Dermis blood vessel endothelial cell (primary cell): ENCODE measurements at places on chromosomes 4 and X.

DNA sequence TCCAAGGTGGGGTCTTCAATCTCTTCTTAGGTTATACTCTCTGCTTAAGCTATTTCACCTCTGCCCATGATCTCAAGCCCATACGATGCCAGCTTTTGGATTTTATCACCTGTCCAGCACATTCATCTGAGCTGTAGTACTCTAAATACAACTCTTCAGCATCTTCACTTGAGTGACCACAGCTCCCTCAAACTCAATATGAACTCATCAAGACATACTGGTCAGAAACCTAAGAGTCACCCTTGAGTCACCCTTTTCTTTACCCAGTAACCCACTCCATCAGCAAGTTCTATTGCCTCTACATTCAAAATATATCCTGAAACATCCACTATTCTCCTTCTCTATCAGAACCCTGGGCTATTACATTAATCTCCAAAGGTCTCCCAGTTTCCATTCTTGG, 69.4 kb downstream of the DCHS2 start:
- no peak for DNase-seq

DNA sequence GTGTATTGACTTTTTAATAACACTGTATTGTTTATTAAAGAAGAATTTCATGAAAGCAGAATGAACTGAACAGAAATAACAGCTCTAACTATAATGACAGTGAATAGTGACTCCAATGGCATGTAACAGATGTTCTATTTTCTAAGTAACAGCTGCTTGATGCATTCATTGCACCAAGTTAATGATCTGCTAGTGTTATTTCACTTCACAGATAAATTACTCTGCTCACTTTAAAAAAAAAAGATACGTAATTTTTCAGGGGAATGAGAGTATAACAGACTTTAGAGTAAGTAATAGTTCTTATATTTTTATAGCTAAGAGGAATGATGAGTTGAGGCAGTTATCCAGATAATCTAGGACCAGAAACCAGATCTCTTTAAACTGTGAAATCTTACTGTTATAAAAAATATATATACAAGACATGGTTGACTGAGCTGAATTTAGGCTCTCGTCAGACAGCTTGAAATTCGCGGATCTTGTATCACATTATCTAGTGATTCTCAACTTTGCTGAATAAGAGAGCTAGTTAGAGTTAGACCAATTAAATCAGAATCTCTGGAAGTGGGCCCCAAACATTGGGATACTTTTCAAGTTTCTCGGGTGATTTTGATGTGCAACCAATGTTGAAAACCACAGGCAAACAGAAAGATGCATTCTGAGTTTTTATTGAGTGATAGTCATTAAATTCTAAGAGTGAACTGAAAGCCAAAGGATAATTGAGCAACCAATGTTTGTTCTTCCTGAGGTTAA, 840.7 kb downstream of the DMD start:
- DNase-seq: no peak

DNA sequence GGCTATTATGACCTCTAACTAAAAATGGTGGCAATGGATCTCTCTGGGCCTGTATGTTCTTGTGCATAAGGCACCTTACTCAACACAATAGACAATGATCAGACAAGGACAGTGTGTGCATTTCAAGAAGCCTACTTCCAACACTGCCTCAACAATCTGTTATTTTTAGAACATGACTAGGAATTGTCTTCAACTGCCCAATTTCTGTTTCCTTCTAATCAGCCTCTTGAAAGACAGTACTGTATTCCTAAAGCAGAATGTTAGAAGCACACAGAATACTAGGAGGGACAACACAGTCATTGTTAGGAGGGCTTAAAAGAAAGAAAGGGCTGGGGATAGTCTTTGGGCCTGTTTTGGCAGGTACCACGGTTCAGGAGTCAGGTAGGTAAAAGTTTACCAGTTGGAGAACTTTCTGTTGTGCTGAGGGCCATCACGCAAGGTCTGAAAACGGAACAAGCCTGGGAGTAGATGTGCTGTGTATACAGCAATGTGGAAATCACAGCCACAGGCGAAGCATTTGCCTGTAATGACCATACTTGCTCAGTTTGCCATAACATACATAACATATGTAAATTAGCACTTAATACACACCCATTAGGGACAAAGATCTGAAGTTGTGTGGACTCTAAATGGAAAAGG, 100.8 kb upstream of the ATXN3L start:
- DNase-seq: no peak

DNA sequence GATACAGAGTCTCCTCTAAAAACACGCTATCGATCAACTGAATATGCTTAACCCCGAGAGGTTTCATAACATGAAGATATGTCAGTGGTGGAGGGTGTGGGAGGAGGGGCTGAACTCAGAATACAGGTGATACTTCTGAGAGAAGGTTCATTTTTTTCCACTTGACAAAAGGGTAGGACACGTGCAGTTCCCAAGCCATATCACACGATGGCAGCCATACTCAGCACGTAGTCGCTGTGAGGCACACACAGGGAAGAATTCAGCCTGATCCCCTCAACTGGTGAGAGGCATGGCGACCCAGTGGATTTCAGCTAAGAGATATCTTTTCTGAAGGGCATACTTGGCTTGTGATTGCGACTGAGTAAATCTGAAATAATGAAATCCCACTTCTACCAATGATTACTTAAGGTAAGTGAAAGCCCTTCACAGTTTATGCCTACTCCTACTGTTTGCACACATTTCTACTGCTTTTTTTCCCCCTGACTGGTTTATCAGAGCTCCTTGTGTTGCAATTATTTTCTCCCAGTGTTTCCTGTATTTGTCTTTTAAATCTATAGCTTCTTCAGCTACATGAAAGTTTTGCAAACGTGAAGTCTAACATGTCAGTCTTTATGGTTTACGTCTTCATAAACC, 133.1 kb downstream of the CORIN start:
- peak; percentile 49 for DNase-seq

DNA sequence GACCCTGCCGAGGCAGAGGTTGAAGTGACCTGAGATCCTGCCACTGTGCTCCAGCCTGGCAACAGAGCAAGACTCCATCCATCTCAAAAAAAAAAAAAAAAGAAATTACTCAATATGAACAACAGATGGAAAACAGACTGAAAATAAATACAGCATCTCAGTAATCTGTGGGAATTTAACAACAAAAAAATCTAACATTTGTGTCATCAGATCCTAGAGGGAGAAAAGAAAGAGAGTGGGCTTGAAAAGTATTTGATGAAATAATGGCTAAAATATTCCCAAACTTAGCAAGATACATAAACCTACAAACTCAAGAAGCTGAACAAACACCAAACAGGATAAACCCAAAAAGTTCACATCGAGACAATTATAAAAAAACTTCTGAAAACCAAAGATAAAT, 84.7 kb downstream of the CENPC start:
- DNase-seq: no peak

DNA sequence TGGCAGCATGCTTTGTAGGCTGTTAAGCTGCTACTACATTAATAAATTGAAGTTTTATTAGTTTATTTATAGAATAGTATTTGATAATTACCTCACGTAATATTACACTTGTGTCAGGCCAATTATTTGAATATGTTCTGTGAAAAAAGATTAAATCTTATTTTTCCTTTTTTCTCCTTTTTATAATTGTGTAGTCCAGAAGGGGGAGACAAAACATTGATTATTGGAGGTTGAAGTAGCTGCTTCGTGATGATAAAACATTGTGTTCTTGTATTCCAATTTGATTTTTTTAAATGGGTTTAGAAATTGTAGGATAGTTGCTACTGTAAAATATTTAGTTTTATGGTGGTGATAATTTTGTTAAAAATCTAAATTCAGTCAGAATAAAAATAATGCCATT, 85.7 kb downstream of the DIAPH2 start:
- DNase-seq: peak; percentile 37

GRCh38 chrX:153622661-153623309, 23.8 kb upstream of the CCNQ start:
- DNase-seq: no peak

DNA sequence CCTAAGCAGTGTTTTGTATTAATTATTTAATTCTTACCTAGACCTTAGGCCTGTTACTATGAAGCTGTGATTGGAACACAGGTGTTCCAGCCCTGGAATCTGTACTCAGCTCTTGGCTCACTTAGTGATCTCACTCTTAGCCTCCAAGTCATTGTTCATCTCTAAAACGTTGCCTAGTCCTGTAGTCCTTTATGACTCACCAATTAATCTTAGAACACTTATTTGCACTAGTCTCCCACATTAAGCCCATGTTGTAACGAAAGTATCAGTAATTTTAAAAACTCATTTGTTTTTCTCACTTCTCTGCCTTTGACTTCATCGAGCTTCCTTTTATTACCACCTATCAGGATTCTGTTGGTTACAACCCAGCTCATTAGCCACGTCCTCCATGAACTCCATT, 1224.7 kb upstream of the TENM3 start:
- DNase-seq: no peak

DNA sequence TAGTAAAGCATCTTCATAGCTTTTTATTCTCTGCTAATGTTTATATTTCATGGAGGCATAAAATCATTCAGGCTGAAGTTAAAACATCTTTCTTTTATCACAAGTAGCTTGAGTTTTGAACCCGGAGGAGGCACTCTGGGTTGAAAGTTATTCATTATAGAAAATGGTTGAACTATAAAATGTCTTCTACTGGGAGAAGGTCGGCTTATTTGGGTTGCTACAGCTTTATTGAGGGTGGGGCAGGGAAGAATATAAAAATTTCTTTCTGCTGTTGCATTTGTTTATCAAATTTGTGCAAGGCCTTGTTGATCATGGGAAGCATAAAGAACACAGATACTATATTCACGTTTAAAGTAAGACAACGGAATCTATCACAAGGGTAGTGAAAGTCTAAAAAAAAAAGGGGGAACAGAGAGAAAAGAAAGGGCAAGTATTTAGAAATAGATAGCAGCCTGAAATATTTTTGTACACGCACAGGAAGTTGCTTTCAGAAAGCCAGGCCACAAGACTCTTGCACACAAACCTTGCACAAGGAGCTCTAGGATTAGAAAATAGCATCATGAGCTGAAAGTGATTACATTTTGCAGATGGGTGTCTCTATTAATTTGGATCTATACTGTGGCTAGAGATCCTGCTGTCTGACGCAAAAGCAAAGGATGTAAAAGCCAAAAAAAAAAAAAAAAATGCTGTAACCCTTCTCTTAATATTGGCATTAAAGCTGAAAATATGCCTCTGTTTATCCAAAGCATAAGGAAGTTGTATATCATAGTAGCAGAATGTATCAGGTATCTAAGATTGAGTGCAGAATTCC, 37.2 kb upstream of the FAM9C start:
- no peak for DNase-seq

DNA sequence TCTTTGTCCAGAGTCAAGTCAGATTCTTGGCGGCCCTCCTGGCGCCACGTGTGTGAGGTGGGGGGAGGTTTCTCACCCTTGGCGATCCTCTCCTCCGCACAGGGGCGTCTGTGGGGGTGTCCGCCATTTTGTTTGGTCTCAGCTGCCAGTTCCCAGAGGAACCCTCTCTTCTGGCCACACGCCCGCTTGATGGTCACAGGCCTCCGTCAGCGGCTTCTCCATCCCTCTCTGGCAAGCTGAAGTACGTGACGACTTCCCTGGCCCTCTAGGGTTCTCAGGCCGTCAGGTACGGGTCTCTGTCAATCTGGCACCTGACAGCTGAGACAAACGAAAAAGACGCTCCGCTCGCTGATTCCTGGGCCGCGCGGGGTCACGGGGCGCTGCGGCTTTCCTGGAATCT, 272.6 kb downstream of the TRIML1 start:
- no peak for DNase-seq

- no peak for DNase-seq
Observed at GRCh38 chr4:1317177-1318045, 27.7 kb downstream of the MAEA start.

- DNase-seq: peak; percentile 10
Observed at GRCh38 chrX:16785247-16786138, 773 bp upstream of the TXLNG start.

DNA sequence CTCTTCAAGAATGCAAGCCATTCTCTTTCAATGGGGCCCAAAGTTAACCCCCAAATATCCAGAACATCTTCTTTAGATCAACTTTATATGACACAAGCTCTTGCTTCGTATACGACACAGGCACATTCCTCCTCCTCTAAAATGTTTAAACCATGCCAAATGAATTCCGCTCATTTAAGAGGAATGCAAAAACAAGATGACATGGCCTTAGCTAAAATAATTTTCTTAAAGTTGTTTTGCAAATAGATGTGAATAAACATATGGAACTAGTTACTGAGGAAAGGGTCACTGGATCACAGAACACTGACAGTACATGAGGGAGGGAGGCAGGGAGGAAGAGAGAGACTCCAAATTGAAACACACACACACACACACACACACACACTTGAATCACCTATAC, 97.4 kb downstream of the RASL11B start:
- no peak for DNase-seq

- peak; percentile 41 for DNase-seq
Observed at GRCh38 chrX:12370497-12370986, 232.3 kb downstream of the FRMPD4 start.

DNA sequence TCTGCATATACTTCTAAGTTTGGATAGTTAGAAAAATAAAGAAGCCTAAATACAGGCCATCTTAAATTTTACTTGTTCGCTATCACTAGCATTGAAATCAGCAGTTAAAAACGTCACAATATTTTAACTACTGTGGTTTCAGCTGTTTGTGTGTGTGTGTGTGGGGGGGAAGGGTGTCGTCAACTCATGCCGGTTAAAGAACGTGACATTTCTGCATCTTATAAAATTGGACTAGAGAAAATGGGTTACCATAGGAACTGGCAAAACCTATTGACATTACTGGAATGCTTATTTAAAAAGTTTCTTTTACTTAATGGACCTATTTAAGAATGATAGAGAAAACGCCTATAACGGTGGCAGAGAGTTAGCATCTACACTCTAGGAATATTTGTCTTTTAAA, 1.2 kb upstream of the CNKSR2 start:
- no peak for DNase-seq

GRCh38 chrX:97743014-97743413, 859.3 kb downstream of the RPA4 start:
- peak; percentile 0 for DNase-seq

GRCh38 chr4:16764622-16765021, 133.8 kb downstream of the LDB2 start:
- DNase-seq: peak; percentile 58

DNA sequence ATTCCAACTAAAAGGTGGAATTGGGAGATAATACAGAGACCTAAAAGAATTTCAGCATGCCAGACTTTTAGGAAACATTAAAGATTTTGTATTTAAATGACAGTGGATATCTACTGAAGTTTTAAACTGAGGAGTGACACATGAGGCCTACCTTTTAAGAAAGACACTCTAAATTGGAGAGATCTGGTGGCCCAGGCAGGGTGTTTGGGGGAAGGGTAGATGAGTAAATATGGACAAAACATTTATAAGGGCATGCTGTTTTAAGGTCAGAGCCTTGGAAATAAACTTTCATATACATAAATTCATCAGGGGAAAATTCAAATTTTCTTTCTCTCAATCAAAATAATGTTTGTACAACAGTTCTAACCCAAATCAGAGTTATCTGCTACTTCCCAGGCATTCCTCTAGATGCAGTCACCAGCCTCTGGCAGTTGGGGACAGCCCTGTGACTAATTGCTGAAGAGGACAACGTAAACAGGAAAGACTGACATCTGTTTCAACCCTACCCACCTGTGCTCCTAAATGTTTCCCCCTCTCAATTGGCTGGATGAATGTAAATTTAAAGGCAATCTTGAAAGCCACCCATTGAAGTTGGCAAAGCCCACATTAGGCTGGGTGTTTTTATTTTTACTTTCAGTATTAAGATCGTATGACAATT, 1646.9 kb upstream of the ADGRL3 start:
- no peak for DNase-seq

- DNase-seq: no peak
Observed at GRCh38 chrX:45900766-45901615, 644.2 kb downstream of the ZNF674 start.

GRCh38 chrX:2410279-2411020, 90.3 kb downstream of the DHRSX start:
- DNase-seq: peak; percentile 7
